ENCODE measurements at places on chromosomes 3 and 15.

- no peak for DNase-seq
These were observed 126.5 kb downstream of the SUCNR1 start for GRCh38 chr3:151999936-152000335.

DNA sequence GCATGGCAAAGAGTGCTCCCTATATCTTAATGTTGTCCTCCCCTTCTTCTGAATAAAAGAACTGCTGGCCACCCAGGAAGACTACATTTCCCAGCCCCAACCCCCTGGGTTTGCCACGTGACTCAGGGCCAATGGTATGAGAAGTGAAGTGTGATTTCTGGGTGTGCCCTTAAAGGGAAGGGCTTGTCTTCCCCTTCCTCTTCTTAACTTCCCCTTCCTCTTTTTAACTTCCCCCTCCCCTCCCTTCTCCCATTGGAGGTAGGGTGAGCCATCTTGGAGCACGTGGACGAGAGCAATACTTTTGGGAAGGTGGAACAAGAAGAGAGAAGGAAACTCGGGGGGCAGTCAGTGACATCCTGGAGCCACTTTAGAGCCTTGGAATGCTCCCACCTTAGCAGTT is 6.8 kb upstream of the KBTBD12 start:
- DNase-seq: no peak

GRCh38 chr15:88440021-88440420 is 27.2 kb downstream of the MRPL46 start:
- no peak for DNase-seq

DNA sequence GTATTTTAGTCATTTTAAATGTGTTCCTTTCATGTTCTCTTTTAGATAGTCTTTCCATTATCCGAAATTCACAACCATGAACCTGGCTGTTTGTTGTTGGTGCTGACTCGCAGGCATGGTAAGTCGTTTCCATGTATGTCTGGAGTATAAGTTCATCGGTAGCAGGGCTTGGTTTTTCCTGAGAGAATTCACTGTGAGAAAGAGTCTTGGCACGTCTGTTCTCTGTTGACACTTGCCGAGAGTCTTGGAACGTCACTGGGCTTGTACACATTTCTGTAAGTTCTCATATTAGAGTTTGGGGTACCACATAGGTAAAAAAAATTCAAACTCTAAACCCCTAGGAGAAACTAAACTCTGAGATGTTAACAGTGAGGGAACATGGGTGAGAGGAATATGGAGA is 29.4 kb upstream of the EIF4A2 start:
- no peak for DNase-seq

GRCh38 chr3:14436954-14437281 is 34.5 kb downstream of the SLC6A6 start:
- DNase-seq: no peak

- no peak for DNase-seq
These were observed 126.1 kb upstream of the CMC1 start for GRCh38 chr3:28115316-28115715.

- DNase-seq: no peak
These were observed 34.3 kb upstream of the PIK3CA start for GRCh38 chr3:179113903-179114302.

DNA sequence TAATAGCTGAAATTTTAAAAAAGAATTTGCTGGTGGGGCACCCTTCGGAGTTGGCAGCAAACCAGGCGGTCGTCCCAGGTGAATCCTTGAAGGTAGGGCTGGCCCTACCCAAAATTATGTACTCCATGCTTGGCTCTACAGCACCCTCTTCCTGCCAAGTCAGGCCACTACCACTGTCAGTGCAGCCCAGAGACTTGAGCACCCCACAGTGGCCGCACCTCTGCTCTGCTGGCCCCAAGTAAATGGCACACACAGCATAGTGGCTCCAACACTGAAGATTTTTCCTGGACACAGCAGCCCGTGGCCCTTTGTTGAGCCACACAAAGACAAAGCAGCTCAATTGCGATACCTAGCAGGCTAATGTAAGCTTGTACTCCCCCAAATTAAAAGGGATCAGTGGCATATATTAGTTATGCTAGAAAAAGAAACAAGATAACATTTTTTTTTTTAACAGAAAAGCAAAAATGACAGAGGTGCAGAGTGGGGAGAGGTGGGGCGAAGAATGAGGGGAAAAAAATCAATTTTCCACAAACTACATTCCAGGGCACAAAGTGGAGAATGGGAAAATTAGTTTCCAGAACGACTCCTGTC is 250.5 kb downstream of the UACA start:
- peak; percentile 51 for DNase-seq

- no peak for DNase-seq
These were observed 19.5 kb downstream of the RAF1 start for GRCh38 chr3:12644331-12644937.

DNA sequence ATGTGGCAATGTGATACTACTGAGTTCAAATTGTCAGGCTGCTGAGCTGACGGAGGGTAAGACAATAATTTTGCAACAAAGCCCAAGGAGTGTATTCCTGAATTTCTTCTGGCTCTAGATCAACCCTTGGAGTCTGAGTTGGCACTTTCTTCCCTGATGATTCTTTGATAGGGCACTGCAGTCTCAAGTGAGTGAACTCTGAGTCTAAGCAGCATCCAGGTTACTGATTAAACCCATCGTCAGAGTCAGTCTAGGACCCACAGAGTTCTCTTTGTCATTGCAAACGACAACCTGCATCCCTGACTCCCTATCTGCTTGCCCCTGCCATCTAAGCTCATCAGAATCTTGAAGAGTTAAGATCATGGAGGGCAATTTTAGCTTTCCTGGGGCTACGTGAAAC is 58.6 kb downstream of the MME start:
- no peak for DNase-seq

DNA sequence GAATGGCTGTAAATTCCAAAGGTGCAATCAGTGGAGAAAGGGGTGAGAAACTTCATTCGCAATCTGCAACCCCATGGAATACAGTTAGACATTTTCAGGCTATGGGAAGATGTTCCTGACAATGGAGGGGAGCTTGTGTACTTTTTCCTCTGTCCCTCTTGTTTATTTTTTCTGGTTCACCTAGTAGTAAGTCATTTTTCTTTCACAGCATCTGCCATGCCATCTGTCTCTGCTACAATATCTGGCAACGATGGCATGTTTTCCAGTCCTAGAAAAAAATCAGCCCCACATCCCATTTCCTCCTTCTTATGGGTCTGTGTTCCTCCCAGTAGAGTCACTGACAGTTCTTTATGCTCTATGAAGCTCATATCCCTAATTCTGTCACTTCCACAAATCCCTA is 76.0 kb downstream of the SSR3 start:
- DNase-seq: no peak

DNA sequence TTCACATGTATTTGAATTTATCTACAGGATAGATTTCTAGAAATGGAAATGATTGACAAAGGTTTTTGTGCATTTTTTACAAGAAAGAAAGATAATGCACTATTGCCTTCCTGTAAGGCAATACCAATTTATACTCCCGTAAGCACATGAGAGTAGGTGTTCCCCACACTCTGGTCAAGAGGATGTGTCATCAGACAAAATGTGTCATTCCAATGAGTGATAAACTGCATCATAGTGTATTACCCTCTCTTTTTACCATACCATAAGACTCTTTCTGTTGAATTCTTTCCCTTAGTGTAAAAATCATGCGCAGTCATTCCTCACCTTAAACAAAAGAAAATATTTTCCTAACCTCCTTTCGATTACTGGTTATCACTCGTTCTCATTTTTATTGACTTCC is 251.0 kb downstream of the ROBO1 start:
- no peak for DNase-seq

DNA sequence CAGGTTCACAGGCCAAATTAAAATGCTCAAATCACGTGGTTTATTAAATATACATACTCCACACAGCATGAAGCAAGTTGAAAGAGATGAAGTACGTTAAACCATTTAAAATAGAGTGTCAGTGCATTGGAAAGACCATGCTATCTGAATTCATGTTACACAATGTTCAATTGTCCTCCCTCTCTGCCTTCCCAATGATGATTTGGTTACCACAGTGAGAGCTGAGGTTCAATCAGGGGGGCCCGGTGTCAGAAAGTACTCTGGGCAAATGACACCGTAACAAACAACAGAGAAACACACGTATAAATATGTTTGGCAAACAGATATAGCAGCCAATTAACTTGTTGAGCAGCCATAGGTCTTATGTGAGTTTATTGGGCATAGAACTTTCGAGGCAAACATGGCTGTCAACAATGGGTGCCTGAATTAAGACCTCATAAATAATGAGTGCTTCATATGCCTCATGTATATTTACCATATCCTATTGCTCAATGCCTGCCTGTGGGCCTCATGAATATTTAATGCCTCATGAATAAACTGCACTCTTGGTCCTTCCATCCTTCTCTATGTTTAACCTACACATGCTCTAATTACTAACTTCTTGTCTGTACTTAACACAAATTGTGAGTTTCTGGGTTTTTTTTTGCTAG is 641.5 kb downstream of the PLOD2 start:
- DNase-seq: no peak

- DNase-seq: no peak
These were observed 891 bp downstream of the NXPE3 start for GRCh38 chr3:101779822-101780381.

- no peak for DNase-seq
These were observed 3.0 kb downstream of the MAPK6 start for GRCh38 chr15:52021892-52022540.

- no peak for DNase-seq
These were observed 26.3 kb downstream of the KCNMB3 start for GRCh38 chr3:179224584-179224983.

DNA sequence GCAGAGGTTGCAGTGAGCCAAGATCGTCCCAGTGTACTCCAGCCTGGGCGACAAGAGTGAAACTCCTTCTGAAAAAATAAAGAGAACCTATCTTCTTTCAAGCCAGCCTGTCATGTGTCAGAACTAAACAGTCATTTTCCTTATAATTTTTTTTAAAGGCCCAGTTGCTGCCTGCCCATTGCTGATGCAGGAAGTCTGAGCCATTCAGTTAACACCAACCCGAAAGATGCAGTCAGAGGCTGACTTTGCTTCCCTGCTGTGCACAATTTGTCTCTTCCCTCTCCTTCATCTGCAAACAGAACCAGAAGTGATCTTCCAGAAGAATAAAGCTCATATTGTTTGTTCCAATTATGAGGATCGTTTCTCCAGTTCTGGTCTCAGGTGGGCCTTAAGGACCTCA is 220.6 kb downstream of the SLCO3A1 start:
- DNase-seq: no peak

DNA sequence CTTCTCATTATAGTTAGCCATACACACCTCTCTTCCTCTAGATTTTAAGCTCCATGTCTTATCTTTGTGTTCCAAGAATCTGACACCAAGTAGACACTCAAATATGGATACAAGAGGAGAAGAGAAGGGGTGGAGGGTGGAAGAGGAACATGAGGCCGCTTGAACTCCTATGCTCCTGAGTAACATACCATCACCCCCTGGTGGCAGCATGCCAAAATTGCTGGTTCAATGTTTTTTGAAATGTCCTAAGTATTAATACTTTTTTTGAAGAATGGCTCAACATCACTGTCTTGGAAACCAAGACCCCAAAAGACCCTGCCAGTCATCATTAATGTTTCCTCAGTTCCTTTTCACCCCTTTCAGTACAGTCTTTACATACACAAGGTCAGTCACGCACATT is 71.8 kb upstream of the HACD2 start:
- no peak for DNase-seq

GRCh38 chr3:46559091-46559704 is 6.9 kb downstream of the LRRC2 start:
- no peak for DNase-seq

DNA sequence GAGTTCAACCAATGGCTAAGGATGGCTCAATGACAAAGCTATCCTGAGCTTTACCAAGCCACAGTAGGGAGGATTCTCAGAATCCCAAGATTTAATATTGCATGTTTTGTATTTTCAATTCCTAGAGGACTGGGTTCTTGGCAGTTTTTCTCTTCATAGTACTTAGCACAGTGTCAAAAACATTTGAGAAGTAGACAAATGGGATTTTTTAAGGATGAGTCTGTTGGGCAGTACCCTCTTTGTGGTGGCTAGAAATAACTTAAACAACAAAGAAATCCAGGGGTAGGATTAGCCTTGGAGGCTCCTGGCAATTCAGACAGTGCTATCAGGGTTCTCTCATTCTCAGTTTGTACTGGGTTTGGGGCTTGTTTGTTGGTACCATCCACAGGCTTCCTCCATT is 212.8 kb upstream of the RORA start:
- DNase-seq: no peak

DNA sequence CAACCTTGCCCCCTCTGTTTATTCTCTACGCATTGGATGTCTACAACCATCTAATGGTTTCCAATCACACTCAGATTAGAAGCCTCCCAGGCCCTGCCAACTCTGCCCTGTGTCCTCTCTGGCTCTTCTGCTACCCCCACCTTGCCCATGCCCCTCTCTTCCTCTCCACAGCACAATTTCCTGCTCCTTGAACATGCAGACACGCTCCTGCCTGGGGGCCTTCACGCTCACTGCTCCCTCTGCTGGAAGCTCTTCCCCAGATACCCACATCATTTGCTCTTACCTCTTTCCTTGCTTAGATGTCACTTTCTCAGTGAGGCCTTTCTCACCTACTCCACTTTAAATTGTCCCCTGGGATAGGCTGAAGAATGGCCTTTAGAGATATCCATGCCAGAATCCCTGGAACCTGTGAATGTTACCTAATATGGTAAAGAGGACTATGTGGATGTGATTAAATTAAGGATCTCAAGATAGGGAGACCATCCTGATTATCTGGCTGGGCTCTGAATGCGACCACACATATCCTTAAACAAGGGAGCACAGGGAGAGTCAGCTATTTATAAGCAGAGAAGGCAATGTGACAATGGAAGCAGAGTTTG is 9.9 kb downstream of the KY start:
- DNase-seq: no peak

GRCh38 chr15:77019521-77020331 is 24.8 kb downstream of the PSTPIP1 start:
- no peak for DNase-seq
